ENCODE measurements at places on chromosomes 11 and 22.
A peak's percentile ranks its signal among the peaks of the same experiment; 100 is the strongest.

DNA sequence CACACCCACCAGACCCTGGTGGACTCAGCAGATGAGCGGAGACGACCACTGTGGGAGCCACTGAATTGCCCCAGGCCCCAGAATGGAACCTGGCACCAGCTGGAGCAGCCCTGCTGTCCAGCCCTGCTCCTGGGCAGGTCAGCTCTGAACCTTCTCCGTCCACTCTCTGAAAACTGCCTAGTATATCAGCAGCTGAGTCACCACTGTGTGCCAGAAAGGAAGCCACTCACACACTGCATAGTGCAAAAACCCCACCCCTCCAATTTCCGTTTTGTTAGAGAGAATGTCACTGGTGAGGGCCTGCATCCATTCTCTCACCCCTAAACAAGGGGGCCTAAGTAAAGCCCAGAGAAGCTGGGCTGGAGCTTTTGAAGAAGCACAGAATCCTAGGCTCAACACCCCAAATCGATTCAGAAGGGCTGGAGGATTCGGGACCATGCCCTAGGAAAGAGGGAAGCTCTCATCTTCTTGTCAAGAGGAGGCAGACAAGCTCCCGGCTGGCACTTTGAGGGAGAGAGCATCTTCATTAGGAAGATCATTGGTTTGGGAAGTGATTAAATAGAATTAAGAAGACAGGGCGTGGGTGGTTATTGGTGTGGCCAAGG lies 44.5 kb downstream of the GALNT18 start:
- DNase-seq, result no peak

DNA sequence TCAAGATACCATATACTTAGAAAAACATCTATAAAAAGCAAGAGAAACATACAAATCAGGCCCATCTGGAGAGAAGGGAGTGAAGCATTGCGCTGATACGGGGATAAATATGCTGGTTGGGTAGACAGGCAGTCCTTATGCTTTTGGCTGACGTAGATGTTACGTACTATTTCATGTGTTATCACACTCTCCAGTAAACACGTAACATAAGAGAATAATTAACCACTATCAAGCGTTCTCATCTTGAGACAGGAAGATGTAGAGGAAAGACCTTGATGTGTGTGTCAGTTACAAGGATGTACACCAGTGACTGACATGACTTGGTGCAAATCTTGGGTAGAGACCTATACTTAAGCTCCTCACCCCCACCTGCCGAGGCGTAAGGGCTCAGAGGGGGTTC lies 86.7 kb upstream of the PRODH start:
- DNase-seq, result no peak

- DNase-seq, result peak; percentile 58
Measured at GRCh38 chr11:122784325-122784955, 53.9 kb upstream of the CRTAM start.

DNA sequence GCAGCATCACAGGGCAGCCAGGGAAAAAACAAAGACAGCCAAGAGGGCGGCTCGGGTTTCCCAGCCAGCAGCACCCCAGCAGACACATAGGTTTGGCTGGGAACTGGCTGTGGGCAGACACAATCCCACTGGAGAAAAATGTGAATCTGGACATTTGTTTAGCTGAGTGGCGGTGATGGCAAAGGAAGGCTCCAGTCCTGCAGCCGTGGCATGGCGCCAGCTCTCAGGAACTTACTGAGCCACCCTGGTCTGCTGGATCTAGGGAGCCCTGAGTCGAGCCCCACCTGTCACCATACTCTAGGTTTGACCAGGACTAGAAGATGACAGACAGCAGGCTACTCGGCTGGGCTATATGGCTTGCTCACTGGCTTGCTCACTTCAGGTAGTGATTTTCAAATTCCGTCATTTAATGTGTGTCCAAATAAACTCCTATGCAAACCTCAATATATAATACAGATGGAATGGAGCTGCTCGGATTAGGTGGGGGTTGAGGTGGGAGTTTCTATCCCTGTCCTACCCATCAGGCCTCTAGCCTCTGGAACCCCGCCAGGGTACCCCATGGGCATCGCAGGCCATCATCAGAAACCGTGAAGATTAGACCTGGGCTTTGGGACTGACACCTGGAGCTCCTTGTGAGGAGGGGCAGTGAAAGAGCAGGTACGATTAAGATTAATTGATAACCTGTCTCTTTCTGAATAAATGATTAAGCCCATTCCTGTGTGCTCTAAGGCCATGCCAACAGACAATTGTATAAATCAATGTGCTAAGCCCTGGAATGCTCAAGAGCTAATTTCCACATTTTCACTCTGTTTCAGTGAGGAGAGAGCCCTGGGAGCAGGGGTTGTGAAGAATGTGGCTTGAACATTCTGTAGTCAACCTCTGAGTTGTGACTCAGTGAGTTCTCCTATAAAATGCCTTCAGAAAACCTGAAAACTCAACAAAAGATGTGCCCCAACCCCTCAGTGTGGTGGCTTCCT lies 42.5 kb downstream of the GALNT18 start:
- no peak for DNase-seq

GRCh38 chr11:88656283-88656682 lies 318.7 kb upstream of the CTSC start:
- no peak for DNase-seq

DNA sequence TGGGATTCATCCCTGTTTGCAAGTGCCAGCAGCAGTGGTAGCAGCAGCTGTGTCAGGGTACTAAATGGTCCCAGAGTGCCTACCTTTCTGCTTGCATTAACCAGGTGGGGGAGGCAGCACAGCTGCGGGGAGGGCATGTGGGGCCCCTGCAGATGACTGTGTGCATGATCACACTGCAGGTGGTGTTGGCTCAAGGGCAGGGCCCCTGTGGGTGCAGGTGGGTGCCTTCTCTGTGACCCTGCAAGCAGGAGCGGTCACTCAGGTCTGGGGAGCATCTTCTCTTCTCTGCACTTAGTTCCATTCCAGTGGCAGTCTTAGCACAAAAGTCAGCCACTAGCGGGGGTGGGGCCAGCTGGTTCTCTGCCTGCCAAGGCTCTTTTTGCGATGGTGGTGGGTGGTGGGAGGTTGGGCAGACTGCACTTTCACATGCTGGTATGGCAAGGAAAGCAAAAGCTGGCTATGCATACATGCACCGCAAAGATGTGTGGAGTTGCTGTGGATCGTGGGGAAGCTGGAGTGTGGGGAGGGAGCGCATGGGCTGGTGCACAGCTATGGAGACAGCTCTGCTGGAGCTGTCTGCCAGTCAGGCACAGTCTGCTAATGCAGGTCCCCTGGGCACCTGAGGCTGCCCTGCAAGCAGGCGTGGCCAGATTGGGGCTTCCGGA lies 157.1 kb downstream of the DYNC2H1 start:
- no peak for DNase-seq

DNA sequence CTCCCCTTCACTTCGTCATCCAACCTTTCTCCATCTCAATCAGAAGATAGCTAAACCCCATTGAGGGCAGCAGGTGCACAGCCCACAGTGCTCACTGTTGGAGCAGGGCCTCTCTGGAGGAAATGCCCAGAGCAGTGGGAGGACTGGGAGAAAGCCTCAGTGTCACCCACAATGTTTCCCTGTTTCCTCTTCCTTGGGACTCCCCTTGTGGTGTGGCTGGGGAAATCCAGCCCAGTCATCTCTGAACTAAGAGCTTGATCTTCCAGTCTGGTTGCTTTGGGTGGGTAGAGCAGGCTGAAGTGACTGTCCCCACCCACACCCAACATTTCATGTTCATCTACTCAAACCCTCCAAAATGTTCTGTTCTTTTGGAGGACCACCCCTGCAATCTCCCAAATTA lies 29.8 kb upstream of the EED start:
- DNase-seq, result peak; percentile 97

DNA sequence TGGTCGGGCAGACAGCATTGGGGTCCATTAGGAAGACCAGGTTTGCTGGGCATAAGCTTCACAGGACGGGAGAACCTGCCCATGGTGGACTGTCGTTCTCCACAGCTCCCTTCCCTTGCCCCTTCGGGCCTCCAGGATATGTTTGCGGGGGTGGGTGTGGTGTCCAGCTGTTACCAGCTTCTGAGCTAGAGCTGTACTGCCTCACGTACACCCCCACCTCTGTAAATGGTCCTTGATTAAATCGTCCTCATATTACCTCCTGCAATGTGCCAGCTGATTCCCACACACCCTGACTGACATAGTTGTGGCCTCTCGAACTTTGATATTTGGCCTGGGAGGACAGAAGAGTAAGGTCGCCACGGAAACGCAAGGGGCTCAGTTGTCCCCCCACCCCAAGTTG lies 16.2 kb upstream of the BCR start:
- no peak for DNase-seq

DNA sequence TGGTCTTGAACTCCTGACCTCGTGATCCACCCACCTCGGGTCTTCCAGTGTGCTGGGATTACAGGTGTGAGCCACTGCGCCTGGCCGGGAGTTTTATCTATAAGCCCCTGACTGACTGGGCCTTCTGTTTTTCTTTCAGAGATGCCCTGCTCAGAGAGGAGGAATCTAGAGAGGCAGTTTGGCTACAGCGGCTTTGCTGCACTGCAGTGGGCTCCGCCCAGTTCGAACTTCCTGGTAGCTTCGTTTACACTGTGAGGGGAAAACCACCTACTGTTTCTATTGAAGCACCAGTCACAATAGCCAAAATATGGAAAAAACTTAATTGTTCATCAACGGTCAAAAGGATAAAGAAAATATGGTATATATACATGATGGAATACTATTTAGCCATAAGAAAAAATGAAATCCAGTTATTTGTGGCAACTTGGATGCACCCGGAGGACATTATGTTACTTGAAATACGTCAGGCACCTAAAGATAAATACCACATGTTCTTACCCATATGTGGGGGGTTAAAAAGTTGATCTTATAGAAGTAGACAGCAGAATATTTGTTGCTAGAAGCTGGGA lies 31.9 kb upstream of the FAM181B start:
- no peak for DNase-seq

- DNase-seq, result no peak
Measured at GRCh38 chr11:1072116-1072820, 2.4 kb upstream of the MUC2 start.

GRCh38 chr11:120690406-120690805 lies 178.9 kb downstream of the GRIK4 start:
- no peak for DNase-seq

DNA sequence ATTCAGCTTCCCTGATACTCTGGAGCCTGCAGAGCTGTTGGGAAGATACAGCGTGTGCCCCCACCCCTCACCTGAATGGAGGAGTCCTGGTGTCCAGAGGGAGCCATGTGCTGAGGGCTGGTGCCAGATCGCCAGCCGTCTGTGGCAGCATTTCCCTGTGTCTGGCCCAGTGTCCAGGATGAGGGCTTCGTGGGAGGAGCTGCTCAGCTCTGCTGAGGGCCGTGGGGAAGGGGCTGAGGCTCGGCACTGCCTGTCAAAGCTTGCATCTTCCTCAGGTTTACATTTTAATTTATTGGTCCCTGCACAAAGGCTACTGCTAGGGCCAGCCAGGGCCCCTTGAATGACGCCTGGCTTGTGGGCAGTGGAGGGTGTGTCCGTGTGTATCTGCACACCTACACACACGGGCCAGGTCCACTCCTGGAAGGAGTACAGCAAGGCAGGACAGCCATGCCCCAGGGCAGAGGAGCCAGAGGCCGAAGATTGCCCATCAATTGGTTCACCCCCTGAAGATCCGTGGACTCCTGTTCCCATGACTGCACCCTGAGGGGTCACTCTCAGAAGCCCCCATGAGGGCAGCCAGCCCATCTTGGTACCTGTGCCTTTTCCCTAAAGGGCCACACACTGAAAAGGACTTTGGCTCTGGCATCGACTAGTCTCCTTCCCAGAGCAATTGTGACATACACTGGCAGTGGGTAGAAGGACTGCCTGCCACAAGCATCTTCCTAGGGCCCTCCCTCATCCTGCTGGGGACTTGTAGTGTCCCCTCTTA lies 107.7 kb upstream of the PARVA start:
- DNase-seq, result no peak

DNA sequence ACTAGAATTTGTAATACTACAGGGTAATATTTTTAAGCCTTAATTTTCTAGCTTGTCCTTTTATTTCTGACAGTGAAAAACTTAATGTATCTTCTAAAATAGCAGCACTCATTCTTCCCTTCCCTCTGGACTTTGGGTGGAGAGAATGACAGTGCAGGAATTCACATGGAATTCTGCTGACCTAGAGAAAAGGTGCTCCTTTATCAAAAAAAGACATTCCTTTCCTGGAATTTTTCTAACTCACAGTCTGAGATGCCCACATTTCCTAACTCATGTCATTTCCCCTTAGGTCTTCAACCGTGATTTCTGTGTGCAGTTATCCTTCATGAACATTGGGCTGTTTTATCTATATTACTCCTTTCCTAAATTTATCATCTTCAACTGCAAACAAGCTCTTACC lies 137.8 kb upstream of the PDGFD start:
- no peak for DNase-seq

DNA sequence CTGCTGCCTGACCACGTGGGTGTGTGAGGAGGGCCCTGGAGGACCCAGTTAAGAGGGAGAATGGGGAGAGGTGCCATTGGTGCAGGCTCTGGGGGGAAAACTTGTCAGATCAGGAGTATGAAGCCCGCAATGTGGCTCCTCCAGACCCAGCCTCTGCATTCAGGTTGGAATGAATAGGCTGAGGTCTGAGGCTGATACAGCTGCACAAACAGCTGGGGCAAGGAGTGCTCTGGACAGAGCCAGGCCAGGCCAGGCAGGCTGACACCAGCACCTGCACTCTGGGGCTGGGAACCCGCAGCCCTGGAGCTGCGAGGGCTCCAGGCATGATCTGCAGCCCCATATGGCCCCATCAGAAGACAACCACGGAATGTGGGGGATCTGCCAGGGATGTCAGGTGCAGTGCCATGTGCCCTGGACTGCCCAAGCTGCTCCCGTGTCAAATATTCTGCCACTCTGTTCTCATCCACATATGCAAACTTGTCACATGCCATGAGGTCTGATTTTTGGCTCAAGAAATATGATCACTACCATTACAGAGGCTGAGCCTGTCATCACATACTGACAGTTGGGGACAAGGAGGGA lies 27.2 kb upstream of the KCNJ11 start:
- no peak for DNase-seq

DNA sequence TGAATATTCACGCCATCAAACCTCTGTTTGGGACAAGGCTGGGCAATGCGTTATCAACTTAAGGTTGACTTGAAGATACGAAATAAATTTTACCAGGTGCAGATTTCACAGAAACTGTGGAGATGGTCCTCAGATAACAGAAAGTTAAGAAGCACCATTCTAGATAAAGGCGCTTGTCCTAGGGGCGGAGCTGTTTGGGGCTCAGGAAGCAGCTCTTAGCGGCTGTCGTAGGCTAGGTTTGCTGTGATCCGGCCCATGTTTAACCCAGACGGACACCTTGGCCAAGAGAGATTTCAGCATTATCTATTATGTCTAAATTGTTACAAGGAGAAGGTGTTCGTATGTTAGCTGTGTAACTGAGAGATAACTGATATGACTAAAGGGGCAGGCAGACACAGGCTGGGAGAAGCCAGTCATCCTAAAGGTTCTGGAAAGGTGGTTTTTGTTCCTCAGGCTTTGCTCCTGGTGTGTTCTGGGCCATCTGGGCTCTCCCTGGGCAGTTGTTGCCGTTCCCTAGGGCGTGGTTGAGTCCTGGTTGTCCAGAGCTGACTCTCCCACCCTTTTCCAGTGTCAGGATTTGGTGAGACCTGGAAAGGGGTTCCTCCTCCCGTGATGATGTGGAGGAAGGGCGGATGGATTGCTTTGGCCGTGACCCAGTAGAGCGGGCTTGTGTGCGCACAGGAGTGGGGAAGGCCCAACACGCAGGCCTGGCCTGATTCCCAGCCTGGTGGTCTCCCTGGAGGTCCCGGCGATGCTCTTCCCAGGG lies 25.8 kb downstream of the TPCN2 start:
- no peak for DNase-seq

- DNase-seq, result no peak
Measured at GRCh38 chr11:115164774-115165173, 339.4 kb downstream of the CADM1 start.

GRCh38 chr22:49674479-49675050 lies 153.1 kb downstream of the BRD1 start:
- peak; percentile 40 for DNase-seq

GRCh38 chr11:17012712-17013547 lies 1.3 kb downstream of the PLEKHA7 start:
- DNase-seq, result no peak

Data from inflammatory macrophage treated with lipopolysaccharide for 4 hours (primary cell).